ENCODE measurements at places on chromosomes 7 and 10. TPM values are rescaled to one million over a fixed set of nuclear protein-coding genes. Genes with fewer than 3 reads are reported as not detected.
A peak's percentile ranks its signal among the peaks of the same experiment; 100 is the strongest.

ATOH7 gene
- total RNA-seq = not detected

FGFBP3 gene
- total RNA-seq = 1.4 TPM

METTL27 gene
- total RNA-seq = not detected

PRSS2 gene
- total RNA-seq = not detected

NEBL gene
- 0.17 TPM for total RNA-seq

- DNase-seq = no peak
- no peak overlapping the region for H3K27ac ChIP-seq
- H3K27me3 ChIP-seq = no peaks in the 10 kb centered on the region
- no peak overlapping the region for H3K4me3 ChIP-seq
- no peaks in the 10 kb centered on the region for H3K36me3 ChIP-seq
Observed at GRCh38 chr10:67261300-67261797, 335.5 kb downstream of the LRRTM3 start.

DNA sequence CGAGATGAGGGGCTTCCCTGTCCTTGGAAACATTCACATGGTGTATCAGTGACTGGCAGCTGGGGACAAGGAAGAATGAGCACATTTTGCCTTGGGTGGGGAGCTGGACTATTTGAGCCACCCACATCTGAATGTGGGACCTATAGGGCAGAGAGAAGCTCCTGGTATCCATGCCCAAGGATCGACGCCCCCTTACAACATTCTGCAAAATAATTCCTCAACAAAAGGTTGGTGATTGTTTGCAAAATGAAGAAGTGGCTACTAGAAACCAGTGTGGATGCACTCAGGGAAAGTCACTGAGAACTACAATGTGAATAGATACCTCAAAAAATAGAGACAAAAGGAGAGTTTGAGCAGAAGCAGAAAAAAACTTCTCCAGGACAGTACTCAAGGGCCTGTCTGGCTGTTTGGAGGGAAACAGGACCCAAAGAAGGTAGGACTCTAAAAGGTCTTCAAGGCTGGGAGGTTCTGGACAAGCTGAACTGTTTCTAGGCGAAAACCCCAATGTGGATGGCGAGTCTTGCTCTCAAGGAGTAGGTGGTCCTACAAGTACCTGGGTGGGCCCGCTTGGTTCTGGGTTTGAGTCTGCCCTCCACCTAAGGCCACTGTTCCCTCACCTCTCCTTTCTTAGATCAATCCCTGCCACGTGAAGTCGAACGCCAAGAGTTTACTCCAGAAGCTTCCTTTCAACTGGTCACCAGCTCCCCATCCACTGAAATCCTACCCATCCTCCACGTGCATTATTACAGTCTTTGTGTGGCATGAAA is 125.0 kb upstream of the ZNF746 start:
- peaks cover 6% of the 10 kb centered on the region for H3K36me3 ChIP-seq
- H3K27ac ChIP-seq = no peak overlapping the region
- no peak for DNase-seq
- peaks cover 41% of the 10 kb centered on the region for H3K4me1 ChIP-seq
- H3K27me3 ChIP-seq = peaks cover 11% of the 10 kb centered on the region

DNA sequence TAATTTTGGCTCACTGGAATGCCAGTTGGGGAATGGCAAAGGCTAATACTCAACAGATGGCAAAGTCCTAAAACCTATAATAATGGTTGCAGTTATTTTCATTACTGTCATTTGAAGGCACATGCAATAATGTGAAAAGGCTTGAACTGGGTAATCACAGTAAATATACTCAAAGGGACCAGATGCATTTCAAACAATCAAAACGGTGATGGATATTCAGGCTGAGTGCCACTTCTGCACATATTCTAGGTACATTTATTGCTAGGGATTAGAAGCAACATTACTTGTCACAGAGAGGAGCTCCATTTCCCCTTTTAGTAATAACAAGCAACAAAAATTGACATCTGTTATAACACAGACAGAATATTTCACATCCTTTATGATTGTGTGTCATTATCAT is 171.8 kb downstream of the NXPH1 start:
- no peaks in the 10 kb centered on the region for H3K4me1 ChIP-seq
- H3K4me3 ChIP-seq = no peak overlapping the region
- H3K27me3 ChIP-seq = no peaks in the 10 kb centered on the region
- H3K27ac ChIP-seq = no peak overlapping the region

GRCh38 chr10:1142596-1142995 is 86.4 kb downstream of the WDR37 start:
- DNase-seq = peak; percentile 12
- H3K4me3 ChIP-seq = no peak overlapping the region
- H3K36me3 ChIP-seq = peaks cover 20% of the 10 kb centered on the region
- no peak overlapping the region for H3K27ac ChIP-seq

- peak overlapping the region; percentile 73 for H3K4me3 ChIP-seq
- peak; percentile 16 for DNase-seq
- peaks cover 15% of the 10 kb centered on the region for H3K4me1 ChIP-seq
- H3K36me3 ChIP-seq = no peaks in the 10 kb centered on the region
- H3K27ac ChIP-seq = peak overlapping the region; percentile 66
- no peaks in the 10 kb centered on the region for H3K27me3 ChIP-seq
Observed at GRCh38 chr10:4902571-4903011, 60.6 kb upstream of the AKR1C1 start.

DNA sequence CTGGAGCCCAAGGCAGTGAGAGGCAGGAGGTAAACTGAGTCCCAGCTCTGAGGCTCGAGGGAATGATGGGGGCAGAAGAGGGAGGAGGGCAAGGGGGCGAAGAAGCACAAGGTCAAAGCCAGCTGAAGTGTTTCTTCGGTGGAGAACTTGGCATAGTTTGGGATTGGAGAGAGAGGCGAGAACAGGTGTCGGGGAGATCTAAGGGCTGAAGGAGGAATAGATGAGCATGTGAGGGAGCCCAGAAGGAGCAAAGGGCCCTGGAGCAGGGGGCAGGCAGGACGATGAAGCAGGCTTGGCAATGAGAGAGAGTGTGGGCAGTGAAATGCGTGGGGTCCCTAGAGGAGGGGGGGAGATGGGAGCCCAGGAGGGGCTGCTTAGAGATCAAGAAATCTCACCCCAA is 35.9 kb downstream of the SH3PXD2A start:
- peaks cover 28% of the 10 kb centered on the region for H3K27me3 ChIP-seq
- peaks cover 3% of the 10 kb centered on the region for H3K4me1 ChIP-seq
- no peaks in the 10 kb centered on the region for H3K36me3 ChIP-seq
- no peak for DNase-seq

- no peaks in the 10 kb centered on the region for H3K36me3 ChIP-seq
- no peaks in the 10 kb centered on the region for H3K27me3 ChIP-seq
- H3K4me3 ChIP-seq = no peak overlapping the region
- DNase-seq = no peak
- no peaks in the 10 kb centered on the region for H3K4me1 ChIP-seq
Observed at GRCh38 chr10:34193931-34194626, 621.0 kb downstream of the PARD3 start.
